ENCODE measurements at places on chromosomes 7 and 10. TPM values are rescaled to one million over a fixed set of nuclear protein-coding genes. Genes with fewer than 3 reads are reported as not detected.
A peak's percentile ranks its signal among the peaks of the same experiment; 100 is the strongest.

DNA sequence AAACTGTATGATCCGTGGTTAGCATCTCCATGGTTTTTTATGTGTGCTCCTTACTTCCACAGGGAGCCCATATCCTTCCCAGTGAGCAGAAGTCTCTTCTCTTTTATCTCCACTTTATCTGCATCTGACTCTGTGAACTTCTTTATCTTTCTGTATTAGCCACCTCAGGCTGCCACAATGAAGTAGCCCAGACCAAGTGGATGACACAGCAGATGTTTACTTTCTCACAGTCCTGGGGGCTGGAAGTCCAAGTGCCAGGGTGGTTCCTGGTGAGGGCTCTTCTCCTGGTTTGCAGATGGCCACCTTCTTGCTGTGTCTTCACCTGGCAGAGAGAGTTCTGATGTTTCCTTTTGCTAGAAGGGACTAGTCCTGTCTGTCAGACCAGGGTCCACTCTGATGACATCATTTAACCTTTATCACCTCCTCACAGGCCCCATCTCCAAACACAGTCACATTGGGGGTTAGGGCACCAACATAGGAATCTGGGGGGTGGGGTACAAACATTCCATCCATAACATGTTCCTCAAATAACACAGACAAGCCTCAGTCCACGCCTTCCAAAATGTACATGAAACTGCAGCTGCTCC is 108.5 kb upstream of the RNF32 start:
- H3K27ac ChIP-seq = no peak overlapping the region
- no peaks in the 10 kb centered on the region for H3K36me3 ChIP-seq
- no peak overlapping the region for H3K4me3 ChIP-seq
- no peaks in the 10 kb centered on the region for H3K27me3 ChIP-seq
- no peaks in the 10 kb centered on the region for H3K4me1 ChIP-seq

DNA sequence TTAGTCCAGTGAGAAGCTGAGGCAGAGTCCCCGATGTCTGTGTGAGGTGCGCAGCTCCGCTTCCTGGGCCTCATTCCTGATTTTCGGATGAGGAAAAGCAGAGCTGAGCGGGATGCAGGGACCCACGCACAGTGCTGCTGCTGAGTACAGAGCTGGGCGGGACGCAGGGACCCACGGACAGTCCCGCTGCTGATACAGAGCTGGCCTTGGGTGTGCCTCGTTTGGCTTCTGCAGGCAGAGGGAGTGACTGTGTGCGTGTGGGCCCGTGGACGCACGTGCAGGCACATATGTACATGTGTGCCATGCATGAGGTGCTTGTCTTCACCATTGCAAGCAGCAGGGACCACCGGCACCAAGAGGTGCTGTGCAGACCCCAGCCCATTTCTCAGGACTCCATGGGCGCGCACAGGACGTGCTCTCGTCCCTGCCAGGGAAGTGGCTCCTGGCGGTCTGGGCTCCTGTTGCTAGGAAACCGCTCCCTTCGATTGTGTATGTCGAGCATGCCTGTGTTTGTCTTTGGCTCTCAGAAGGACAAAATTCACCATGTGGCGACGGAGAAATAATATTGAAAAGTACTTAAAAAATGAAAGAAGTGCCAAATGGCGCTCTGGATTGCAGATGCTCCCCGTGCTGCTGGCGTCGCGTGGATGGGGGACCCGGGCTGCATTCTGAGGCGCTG is 303.8 kb upstream of the MKI67 start:
- no peak for DNase-seq
- no peaks in the 10 kb centered on the region for H3K4me1 ChIP-seq
- no peak overlapping the region for H3K27ac ChIP-seq
- H3K4me3 ChIP-seq = no peak overlapping the region

Gene ZDHHC6
- 19.4 TPM for total RNA-seq

Gene HMX2
- total RNA-seq = not detected

DNA sequence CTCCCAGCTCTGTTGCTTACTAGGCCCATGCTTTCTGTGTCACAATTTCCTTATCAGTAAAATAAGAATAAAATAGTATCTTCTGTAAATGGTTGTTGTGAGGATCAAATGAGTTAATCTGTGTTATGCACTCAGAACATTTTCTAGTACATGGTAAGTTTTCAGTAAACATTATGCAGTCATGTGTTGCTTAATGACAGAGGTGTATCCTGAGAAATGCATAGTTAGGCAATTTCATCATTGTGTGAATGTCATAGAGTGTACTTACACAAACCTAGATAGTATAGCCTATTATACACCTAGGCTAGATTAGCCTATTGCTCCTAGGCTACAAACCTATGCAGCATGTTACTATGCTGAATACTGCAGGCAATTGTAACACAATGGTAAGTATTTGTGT is 4.4 kb downstream of the PTTG1IP2 start:
- H3K4me1 ChIP-seq = no peaks in the 10 kb centered on the region
- no peak overlapping the region for H3K4me3 ChIP-seq
- no peak overlapping the region for H3K27ac ChIP-seq
- H3K36me3 ChIP-seq = no peaks in the 10 kb centered on the region
- H3K27me3 ChIP-seq = no peaks in the 10 kb centered on the region
- DNase-seq = no peak

DNA sequence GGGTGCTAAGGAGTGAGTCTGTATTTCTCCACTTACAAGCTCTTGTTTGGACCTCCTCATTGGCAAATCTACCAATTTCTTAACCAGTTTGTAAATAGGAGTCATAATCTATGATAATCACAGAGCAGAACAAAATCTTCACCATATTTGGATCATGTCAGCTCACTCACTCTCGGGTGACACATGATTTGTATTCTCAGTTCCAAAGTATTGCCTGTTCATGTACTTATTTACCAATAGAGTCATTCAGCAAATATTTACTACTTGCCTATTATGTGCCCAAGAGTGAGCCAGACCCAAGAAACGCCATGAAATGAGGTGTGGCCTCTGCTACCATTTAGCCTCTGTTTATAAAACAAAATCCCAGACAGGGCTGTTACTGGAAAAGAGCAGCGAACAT is 114.8 kb downstream of the TSPAN12 start:
- no peak overlapping the region for H3K27ac ChIP-seq
- no peaks in the 10 kb centered on the region for H3K36me3 ChIP-seq
- H3K27me3 ChIP-seq = no peaks in the 10 kb centered on the region
- DNase-seq = no peak

GRCh38 chr10:5523796-5524574 is 776 bp upstream of the CALML3 start:
- H3K4me1 ChIP-seq = peaks cover 28% of the 10 kb centered on the region
- H3K36me3 ChIP-seq = no peaks in the 10 kb centered on the region
- H3K27ac ChIP-seq = no peak overlapping the region
- H3K4me3 ChIP-seq = no peak overlapping the region
- H3K27me3 ChIP-seq = no peaks in the 10 kb centered on the region
- DNase-seq = peak; percentile 67

DNA sequence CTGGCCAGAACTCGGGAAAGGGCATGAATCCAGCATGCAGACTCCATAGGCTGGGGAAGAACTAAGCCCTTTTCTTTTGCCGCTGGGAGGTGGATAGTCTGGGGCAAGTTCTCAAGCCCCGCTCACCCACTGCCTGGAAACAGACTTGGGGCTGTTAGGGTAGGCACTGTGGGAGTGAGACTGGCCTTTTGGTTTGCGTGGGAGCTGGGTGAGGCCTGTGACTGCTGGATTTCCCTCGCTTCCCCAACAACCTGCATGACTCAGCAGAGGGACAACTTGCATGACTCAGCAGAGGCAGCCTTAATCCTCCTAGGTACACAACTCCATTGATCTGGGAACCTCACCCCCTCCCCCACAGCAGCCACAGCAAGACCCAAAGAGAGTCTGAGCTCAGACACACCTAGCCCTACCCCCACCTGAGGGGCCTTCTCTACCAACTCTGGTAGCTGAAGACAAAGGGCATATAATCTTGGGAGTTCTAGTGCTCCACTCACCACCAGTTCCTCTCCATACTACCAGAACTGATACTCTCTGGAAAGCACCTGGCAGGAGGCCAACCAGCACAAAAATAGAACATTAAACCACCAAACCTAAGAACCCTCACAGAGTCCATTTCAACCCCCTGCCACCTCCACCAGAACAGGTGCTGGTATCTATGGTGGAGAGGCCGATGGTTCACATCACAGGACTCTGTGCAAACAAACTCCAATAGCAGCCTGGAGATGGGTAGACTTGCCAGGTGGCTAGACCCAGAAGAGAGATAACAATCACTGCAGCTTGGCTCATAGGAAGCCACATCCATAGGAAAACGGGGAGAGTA is 81.4 kb upstream of the LAMB4 start:
- peaks cover 6% of the 10 kb centered on the region for H3K4me1 ChIP-seq
- DNase-seq = no peak
- no peaks in the 10 kb centered on the region for H3K36me3 ChIP-seq
- no peak overlapping the region for H3K4me3 ChIP-seq
- H3K27ac ChIP-seq = no peak overlapping the region
